GM19239 (cell line): ENCODE measurements at places on chromosomes 7 and 10.

DNA sequence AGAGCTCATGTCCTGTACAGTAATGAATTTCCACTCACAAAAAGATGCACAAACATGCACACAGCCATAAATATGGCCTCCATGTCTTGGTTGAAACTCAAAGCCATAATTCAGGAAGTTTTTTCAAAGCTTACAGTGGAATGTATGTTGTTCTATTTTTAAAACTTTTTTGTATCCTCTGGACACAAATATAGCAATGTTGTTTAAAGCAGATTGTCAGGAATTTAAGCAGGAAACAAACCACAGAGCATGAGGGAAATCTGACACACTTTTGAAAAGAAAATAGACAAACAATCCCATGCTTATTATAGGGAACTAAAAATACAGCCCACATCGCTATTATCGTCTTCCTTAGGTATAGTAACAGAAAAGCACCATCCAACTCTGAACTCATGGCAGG lies 21.5 kb downstream of the LRRN3 start:
- no peak for DNase-seq

DNA sequence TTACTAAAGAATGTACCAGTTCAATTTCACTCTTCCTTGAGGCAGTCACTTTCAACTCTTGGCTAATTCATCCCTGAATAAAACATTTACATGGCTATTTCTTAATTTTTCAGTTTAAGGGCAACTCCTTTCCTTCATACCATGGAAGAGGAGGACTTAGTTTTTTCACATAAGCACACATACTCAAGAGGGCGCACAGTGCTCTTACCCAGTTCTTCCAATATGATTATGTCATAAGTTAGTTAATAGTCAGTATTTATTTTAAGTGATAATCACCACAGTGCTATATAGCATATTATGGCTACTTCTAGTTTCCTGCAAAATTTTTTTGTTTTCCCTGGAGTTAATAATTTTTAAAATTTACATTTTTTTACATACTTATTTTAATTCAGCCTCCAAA lies 58.6 kb downstream of the SND1 start:
- DNase-seq = no peak

DNA sequence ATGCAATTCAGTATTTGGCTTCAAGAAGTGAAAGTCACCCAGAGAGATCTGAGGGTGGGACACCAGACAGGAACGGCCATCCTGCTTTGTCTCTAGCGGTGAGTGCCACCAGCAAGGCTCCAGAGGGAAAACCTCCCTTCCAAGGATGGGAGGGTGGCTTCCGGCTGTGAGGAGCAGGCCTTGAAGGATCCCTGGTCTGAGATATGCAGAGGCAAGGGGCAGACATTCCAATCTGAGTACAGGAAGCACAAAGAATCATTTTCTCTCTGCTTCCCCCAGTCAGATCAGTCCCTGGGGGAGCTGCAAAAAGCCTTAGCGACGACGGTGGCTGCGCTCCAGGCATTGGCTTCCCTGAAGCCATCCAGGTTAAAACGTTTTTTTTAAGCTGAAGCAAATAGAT lies 167.4 kb downstream of the TEX36 start:
- DNase-seq = no peak

DNA sequence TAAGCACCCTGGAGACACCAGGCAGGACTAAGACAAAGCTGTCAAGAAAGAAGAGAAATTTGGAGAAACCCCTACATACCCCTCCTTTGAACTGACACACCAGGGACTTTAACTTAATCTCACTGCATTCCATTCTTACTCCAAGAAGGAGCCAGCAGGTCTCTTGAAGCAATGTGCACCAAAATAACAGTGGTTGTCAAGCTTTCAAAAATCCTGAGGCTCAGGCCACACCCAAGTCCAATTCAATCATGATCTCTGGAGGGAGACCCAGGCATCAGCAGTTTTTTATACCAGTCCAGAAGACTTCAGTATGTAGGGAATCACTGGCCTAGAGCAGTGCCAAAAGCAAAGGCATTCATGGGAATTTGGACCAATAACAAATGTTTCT lies 6.8 kb downstream of the SLC25A13 start:
- no peak for DNase-seq

DNA sequence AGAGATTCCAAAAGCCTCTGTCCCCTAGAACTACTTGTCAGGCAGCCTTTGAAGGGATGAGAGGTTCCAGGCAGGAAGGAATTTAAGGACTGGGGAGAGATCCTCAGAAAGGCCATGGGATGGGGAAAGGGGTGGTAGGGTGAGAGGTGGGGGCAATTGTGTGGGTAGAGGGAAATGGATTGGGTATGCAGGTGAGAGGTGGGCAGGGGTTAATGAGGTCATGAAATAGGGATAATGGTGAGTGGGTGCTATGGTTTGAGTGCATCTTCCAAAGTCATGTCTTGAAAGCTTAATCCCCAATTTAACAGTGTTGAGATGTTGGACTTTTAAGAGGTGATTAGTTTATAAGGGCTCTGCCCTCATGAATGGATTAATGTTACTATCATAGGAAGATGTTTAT lies 383.5 kb downstream of the PLXNA4 start:
- DNase-seq = no peak

DNA sequence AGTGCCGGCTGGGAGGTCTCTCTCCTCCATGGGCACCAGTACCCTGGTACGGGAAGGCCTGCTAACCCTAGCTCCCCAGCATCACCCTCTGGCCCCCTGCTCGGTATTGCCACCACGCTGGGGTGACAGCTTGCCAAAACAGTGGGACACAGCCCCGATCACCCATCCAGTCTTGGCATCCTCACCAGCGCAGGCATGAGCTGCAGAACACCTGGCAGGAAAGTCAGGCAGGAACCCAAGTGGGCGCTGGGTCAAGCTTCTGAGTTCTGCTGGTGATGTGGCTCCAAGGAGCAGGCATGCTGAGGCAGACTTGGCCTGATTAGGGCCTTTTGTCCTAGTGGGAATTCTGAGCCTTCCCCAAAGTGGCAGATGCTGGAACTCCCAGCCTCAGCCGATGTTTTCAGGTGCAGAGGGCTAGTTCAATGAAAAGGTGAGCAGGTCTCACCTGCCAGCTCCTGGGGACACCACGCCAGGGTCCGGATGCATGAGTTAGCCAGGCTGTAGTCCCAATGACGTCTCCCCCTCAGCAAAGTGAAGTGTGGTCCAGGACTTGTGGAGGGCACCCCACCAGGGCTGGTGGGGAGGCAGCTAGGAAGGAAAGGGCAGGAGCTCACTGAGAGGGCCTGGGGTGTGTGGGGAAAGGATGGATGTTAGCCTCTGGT lies 8.5 kb upstream of the ZNF22 start:
- no peak for DNase-seq

DNA sequence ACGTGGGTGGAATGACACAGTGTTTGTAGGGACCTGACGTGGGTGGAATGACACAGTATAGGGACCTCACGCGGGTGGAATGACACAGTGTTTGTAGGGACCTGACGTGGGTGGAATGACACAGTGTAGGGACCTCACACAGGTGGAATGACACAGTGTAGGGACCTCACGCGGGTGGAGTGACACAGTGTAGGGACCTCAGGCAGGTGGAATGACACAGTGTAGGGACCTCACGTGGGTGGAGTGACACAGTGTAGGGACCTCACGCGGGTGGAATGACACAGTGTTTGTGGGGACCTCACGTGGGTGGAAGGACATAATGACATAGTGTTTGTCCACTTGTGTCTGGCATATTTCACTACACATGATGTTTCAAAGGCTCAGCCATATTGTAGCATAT lies 19.3 kb downstream of the PPP2R2D start:
- DNase-seq = no peak

DNA sequence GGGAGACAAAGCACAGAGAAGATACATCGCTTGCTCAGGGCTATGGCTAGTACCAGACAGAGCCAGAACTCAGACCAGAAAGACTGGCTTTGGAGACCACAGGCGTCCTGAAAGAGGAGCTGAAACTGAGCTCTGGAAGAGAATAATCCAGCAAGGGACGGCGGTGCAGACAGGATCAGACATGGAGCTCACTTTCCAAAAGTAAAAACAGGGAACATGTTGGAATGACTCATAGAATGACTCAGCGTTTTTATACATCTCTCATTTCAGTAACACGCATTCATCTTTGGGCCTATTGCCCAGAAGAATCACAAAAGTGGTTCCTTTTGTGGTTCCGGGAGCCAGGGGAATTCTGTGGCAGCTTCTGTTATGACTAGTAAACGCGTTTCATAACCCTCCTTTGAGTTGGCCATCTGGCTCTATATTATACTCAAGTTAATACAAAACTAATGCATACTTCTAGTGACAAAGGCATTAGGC lies 37.2 kb downstream of the PLEKHS1 start:
- no peak for DNase-seq

- DNase-seq = peak; percentile 91
Measured at GRCh38 chr7:322111-322671, 32.2 kb downstream of the FOXL3 start.

- DNase-seq = no peak
Measured at GRCh38 chr7:47366211-47366610, 215.7 kb downstream of the TNS3 start.

DNA sequence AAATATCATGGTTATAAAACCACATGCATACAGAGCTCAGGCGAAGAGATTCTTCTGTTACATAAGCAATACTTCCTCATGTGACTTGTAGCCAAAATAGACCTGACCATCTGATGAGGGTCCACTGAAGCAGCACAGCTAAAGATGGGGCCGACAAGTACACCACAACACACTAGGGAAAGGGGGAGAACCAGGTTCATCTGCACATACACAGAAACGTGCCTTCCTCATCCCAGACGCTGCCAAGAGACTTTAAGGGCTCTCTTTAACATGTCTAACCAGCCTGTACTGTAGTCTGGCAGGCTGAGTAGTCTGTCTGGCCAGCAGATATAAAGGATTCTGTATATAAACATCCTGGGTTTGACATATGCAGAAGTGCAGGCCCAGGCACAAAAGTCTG lies 30.3 kb downstream of the ERCC6 start:
- no peak for DNase-seq

DNA sequence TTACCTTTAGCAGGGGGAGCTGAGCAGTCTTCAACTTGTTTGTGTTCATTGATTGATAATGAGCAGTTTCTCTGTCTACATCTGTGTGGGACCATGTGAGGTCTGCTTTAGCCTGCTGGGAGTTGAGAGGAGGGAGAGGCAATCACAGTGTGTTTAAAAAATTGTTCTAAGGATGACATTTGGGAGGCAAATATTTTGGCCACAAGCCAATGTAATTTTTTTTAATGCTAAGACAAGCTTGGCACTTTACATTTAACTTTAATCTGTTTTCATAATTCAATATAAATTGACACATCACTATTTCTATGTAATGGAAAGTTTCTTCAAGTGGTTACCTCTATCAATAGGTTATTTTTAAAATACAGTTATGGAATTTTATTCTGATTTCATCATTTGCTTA lies 55.9 kb upstream of the SEMA3A start:
- DNase-seq = no peak

- DNase-seq = no peak
Measured at GRCh38 chr7:116495736-116496135, 3.8 kb upstream of the CAV2 start.

DNA sequence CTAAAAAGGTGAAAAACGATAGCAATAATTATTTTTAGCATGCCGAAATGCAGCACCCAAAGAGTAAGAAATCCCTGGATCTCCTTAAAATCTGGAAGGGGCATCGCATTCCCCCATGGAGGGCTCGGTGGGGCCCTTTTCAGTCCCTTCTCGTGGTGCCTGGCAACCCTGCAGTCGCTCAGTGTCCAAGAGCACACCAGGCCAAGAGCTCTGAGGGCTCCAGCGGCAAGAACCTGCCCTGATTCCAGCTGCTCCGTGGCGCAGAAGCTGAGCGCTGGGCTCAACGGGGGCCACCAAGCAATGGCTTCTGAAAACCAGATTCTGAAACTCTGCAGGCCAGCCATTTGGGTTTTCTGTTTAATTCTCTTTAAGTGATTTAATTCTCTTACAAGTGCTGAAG lies 131.2 kb downstream of the PRKAG2 start:
- no peak for DNase-seq

DNA sequence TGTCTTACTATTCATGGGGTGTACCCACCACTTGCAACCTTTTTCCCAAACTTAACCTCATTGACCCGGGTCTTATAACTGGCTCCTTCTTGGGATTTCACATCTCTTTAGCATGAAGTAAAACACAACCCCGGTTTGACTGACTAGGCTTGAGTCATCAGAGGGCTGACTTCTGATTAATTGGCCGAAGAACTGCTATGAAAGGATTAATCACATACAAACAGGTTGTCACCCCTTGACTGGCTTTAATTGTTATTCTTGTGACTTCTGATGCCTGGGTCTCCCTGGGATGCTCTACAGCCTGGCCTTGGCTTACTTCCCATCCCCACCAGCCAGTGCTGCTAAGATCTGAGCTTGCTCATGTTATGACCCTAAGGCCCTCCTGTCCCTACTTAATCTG lies 8.8 kb upstream of the CRPPA start:
- DNase-seq = no peak

GRCh38 chr7:33612442-33612841 lies 292.9 kb upstream of the BMPER start:
- no peak for DNase-seq

DNA sequence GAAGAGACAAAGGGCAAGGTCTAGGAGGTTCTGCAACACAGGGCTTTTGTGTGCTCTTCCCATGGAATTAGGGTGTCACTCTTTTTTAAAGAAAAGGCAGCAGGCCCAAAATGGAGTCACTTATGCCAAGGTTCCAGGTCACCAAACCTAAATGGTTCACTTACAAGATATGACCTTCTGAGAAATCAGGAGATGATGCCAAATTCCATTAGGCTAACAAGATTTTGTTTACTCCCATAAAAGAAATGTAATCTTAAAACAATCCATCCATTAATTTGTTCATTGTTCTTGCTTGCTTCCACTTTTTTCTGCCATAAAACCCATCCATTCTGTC lies 158.1 kb downstream of the SNX13 start:
- no peak for DNase-seq

GRCh38 chr10:60073397-60073780 lies 167.0 kb upstream of the CCDC6 start:
- DNase-seq = no peak

DNA sequence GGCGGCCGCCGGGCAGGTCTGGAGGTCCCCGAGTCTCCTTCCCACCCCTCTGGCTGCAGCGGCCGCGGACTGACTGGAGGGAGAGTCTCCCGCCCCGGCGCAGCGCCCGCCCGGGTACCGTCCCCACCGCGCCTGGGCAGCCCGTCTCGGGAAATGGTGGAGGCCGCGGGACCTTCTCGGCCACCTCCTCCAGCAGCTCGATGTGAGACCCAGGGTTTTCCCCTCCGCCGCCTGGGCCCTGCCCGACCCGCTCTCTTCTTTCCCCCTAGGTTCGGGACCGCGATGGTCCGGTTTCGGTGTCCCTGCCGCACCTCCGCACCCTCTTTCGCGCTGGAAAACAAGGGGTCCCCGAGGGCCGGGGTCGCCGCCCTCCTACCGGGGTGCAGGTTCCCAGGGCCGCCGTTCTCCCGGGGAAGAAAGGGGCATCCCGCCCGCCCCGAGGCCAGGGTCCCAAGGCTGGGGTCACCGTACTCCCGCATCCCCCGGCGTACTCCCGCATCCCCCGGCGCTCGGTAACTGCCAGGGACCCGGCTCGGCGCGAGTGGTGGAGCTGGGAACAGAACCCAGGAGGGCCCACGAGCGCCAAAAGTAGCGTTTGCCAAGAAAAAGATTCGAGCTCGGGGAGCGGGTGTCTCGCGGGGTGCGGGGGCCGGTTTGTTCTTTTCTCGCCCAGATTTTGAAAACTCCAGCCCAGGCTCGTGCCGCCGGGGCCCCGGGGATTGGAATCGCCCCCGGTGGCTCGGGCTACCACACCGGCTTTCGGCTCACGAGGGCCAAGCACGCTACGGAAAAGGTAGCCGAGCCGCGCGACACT lies 3.4 kb downstream of the TNRC18 start:
- no peak for DNase-seq
